ENCODE measurements at places on chromosomes 1 and 21.

DNA sequence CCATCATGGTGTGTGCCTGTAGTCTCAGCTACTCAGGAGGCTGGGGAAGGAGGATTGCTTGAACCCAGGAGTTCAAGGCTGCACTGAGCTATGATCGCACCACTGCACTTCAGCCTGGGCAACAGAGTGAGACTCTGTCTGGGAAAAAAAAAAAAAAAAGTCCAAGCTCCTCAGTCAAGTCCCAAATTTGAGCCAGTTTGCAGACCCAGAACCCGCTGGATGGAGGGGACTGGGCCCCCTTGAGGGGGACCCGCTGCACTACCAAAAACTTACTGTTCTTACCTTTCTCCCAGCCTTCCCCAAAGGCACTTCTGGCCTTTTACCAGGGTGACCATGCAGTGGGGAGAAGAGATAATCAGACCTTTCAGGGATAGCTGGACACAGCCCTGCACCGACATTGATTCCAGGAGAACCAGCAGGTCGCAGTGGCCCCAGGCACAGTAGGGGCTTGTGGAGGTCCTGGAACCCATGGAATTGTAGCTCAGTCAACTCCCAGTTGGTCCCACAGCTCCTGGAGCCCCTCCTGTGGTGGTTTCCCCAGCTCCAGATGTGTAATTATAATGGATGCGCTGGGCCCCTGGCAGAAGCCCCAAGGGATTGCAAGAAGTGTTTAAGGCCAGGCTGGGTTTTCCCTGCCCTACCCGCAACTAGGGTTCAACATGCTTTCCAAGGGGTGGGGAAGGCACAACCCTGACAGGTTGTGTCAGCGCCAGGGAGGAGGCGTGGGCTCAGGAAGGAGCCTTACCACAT lies 4.1 kb upstream of the WNT9A start:
- no peak for DNase-seq

- no peak for DNase-seq
These were observed 58.3 kb downstream of the AKT3 start for GRCh38 chr1:243791586-243792267.

- DNase-seq, result no peak
These were observed 18.5 kb downstream of the OPTC start for GRCh38 chr1:203512517-203512847.

- DNase-seq, result no peak
These were observed 482.9 kb downstream of the PTBP2 start for GRCh38 chr1:97204468-97204867.

- no peak for DNase-seq
These were observed 63.1 kb downstream of the ATP5PO start for GRCh38 chr21:33852485-33852884.

- DNase-seq, result no peak
These were observed 113.8 kb downstream of the RHOU start for GRCh38 chr1:228849011-228849541.

GRCh38 chr1:59123081-59123681 lies 173.7 kb upstream of the FGGY start:
- no peak for DNase-seq

Data from stimulated activated CD8-positive, alpha-beta memory T cell treated with anti-CD3 and anti-CD28 coated beads, Interleukin-2, amount 100 ng/mL, for 1 hour (primary cell).